ENCODE measurements at places on chromosomes 7 and 10. TPM values are rescaled to one million over a fixed set of nuclear protein-coding genes. Genes with fewer than 3 reads are reported as not detected.

DNA sequence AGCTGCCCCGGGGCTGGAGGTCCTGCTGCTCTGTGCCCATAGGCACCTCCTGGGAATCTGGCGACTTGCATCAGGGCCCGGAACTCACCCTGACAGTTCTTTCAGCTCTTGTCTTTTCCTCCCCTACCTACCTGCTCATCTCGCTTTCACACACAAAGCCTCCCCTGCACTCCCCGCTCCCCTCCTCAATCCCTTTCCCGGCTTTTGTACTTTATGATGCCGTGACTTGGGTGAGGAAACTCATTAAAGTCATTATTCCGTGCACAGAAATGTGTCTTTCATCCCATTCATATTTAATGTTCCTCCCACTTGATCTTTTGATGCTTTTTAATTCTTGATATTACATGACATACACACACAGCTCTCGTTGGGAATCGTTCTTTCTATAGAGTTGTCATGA is 218.6 kb downstream of the RPS24 start:
- no peak for DNase-seq
- no peak overlapping the region for H3K27ac ChIP-seq
- no peaks in the 10 kb centered on the region for H3K36me3 ChIP-seq
- no peak overlapping the region for H3K4me3 ChIP-seq

- H3K36me3 ChIP-seq: no peaks in the 10 kb centered on the region
- no peak for DNase-seq
- no peak overlapping the region for H3K27ac ChIP-seq
- no peak overlapping the region for H3K4me3 ChIP-seq
- H3K4me1 ChIP-seq: peaks cover 10% of the 10 kb centered on the region
Measured at GRCh38 chr7:157483971-157484410, 147.2 kb downstream of the DNAJB6 start.

DNA sequence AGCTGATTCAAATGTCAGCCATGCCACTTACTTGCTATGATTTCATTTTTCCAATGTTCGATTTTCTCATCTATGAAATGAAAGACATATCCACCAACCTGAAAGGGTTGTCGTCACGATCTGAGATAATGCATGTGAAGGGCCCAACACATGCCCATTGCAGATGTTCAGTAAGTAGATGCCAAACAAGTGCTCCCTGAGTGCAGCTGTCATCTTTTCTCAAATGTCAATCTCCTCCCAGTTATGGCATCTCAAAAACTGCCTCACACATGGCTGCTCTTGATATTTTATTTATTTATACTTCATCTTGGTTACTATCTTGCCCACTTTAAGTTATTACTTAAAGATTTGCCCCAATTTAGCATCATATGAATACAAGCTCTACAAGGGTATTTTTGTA is 16.8 kb downstream of the CPEB3 start:
- H3K27ac ChIP-seq: no peak overlapping the region
- no peak for DNase-seq
- H3K4me1 ChIP-seq: no peaks in the 10 kb centered on the region
- no peak overlapping the region for H3K4me3 ChIP-seq
- no peaks in the 10 kb centered on the region for H3K27me3 ChIP-seq

CDHR1 gene
- not detected for polyA plus RNA-seq

LBX1 gene
- not detected for polyA plus RNA-seq

LIPN gene
- not detected for polyA plus RNA-seq

DNA sequence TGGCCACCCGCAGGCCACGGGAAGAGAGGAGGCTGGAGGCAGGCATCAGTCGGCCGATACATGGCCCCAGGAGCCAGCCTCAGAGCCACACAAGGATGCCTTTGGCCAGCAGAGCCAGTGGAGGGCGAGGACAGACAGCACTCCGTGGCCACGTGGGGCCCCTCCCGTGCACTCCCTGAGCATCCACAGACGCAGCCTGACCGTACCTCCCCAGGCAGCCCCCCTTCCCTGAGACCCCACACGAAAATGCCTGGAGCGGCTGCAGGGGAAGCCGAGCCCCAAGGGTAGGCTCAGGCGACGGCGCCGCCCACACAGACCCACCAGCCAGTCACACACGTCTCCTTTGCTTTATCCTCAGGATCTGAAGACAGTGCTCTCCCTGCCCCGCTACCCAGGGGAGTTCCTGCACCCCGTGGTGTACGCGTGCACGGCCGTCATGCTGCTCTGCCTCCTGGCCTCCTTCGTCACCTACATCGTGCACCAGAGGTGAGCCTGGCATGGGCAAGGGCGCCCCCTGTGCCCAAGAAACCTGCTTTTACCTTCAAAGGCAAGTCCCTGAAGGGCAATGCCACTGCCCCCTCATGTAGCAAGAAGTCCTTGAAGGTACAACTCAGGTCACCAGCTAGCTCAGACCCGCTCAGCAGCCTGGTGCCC is 9.0 kb downstream of the ADGRA1 start:
- H3K27ac ChIP-seq: no peak overlapping the region
- DNase-seq: no peak
- H3K4me3 ChIP-seq: no peak overlapping the region
- H3K36me3 ChIP-seq: no peaks in the 10 kb centered on the region
- H3K4me1 ChIP-seq: no peaks in the 10 kb centered on the region

- H3K27ac ChIP-seq: no peak overlapping the region
- no peaks in the 10 kb centered on the region for H3K36me3 ChIP-seq
- no peaks in the 10 kb centered on the region for H3K4me1 ChIP-seq
- DNase-seq: no peak
Measured at GRCh38 chr7:16978358-16979244, 96.8 kb upstream of the AGR3 start.

FANK1 gene
- not detected for polyA plus RNA-seq

GRCh38 chr7:108596560-108596959 is 26.9 kb downstream of the DNAJB9 start:
- no peaks in the 10 kb centered on the region for H3K27me3 ChIP-seq
- no peak overlapping the region for H3K4me3 ChIP-seq
- H3K27ac ChIP-seq: no peak overlapping the region

DNA sequence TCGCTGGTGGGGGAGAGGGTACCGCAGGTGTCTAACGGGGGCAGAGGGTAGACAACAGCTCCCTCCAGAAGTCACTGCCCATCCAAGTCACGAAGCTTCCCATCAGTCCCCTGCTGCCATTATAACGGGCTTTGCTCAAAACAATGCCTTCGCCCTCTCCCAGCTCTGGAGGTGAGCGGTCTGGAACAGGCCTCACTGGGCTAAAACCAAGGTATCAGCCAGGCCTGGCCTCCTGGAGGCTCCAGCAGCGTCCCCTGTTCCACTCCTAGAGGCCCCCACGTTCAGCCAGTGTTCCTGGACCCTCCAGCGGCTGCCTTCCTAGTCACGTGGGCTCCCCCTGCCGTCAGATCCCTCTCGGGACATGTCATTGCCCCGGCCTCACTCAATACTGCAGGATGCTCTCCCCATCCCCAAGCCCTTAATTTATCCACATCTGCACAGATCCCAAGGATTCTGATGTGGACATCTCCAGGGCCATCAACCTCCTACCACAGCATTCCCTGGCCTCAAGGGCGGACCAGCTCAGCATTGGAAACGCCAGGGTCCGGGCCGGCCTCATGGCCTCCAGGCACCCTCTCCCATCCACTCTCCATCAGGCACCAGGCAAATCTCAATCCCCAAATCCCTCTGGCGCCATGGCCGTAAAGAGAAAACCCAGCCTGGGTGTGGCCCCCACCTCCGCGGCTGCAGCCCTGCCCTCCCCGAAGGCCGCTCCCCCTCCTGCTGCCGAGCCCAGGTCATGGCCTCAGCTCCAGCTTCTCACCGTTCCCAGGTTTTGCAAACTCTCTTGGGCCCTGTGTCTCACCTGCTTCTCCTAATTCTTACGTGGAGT is 104.1 kb upstream of the FAM20C start:
- H3K27ac ChIP-seq: no peak overlapping the region
- H3K4me3 ChIP-seq: no peak overlapping the region
- no peak for DNase-seq
- no peaks in the 10 kb centered on the region for H3K36me3 ChIP-seq

DNA sequence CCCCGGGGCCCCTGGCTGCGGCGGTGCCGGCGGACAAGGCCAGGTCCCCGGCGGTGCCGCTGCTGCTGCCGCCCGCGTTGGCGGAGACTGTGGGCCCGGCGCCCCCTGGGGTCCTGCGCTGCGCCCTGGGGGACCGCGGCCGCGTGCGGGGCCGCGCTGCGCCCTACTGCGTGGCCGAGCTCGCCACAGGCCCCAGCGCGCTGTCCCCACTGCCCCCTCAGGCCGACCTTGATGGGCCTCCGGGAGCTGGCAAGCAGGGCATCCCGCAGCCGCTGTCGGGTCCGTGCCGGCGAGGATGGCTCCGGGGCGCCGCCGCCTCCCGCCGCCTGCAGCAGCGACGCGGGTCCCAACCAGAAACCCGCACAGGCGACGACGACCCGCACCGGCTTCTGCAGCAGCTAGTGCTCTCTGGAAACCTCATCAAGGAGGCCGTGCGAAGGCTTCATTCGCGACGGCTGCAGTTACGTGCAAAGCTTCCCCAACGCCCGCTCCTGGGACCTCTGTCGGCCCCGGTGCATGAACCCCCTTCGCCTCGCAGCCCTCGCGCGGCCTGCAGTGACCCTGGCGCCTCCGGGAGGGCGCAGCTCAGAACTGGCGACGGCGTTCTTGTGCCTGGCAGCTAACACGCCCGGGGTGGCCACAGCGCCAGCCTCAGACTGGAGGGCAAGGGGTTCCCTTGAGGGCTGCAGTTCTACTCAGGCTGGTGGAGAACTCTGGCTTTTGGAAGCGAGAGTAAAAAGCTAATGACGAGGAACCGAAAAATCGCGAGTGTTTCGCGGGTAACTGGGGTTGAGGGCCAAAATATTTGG is 804 bp downstream of the FRAT1 start:
- no peaks in the 10 kb centered on the region for H3K27me3 ChIP-seq
- DNase-seq: peak; percentile 67
- H3K27ac ChIP-seq: peak overlapping the region; percentile 100
- H3K4me1 ChIP-seq: peaks cover 12% of the 10 kb centered on the region
- H3K4me3 ChIP-seq: peak overlapping the region; percentile 72
- H3K36me3 ChIP-seq: no peaks in the 10 kb centered on the region

FBXL15 gene
- 40.4 TPM for polyA plus RNA-seq

DNA sequence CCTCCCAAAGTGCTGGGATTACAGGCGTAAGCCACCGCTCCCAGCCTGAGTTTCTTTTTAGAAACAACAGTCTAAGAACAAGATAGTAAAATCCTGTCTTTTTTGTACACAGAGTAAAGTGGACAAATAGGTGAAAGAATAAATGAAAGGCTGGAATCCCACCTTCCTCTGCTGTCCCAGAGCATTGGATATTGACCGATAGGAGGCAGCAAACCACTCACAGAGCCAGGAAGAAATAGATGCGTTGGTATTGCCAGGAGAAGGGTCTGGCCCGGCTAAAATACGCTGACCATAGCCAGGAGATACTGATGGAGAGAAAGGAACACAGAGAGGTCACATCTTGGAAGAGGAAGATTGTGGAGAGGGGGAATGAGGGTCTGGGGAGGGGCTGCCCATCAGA is 11.4 kb upstream of the ZNF12 start:
- no peaks in the 10 kb centered on the region for H3K36me3 ChIP-seq
- no peaks in the 10 kb centered on the region for H3K4me1 ChIP-seq
- H3K27ac ChIP-seq: no peak overlapping the region
- no peak for DNase-seq

DNA sequence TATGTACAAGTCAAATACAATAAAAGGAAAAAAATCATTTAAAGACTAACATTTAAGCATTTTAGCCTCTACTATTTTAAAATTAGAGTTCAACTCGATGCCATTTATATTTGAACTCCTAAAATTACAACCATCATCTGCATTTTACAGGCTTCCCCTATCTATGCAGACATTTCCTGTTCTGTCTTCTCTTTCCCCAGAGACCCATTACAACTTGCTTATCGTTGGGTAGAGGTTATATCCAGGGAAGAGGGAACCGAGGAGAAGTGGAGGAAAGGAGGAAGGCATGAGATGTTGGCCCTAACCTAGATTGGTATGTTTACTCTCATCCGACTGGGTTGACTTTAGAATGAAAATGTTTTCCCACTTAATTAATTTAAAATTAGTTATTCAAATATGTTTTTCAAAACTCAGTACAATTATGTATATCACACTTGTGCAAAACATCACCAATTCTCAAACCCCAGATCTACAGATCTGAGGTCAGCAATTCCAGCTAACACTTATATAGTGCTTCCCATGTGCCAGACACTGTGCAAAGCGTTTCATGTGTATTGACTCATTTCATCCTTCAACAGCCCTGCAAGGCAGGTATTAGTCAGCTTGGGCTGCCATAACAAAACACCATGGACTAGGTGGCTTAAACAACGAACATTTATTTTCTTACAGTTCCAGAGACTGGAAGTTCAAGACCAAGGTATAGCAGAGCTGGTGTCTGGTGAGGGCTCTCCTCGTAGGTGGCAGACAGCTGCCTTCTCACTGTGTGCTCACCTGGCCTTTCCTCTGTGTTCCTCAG is 27.3 kb upstream of the HERPUD2 start:
- H3K27me3 ChIP-seq: no peaks in the 10 kb centered on the region
- peaks cover 23% of the 10 kb centered on the region for H3K4me1 ChIP-seq
- DNase-seq: no peak
- H3K27ac ChIP-seq: no peak overlapping the region

HTR7 gene
- not detected for polyA plus RNA-seq

- no peak for DNase-seq
- H3K4me1 ChIP-seq: no peaks in the 10 kb centered on the region
- no peak overlapping the region for H3K27ac ChIP-seq
- no peaks in the 10 kb centered on the region for H3K36me3 ChIP-seq
- H3K27me3 ChIP-seq: no peaks in the 10 kb centered on the region
Measured at GRCh38 chr7:68216051-68216450, 1219.4 kb downstream of the TYW1 start.

DNAAF5 gene
- polyA plus RNA-seq: 5.8 TPM
